ENCODE measurements at places on chromosomes 11 and 22.

- no peak for DNase-seq
Observed at GRCh38 chr22:42964994-42965699, 49.8 kb downstream of the PACSIN2 start.

- DNase-seq, result no peak
Observed at GRCh38 chr22:27424319-27424718, 377.2 kb downstream of the MN1 start.

- no peak for DNase-seq
Observed at GRCh38 chr11:126700768-126701519, 299.6 kb downstream of the KIRREL3 start.

DNA sequence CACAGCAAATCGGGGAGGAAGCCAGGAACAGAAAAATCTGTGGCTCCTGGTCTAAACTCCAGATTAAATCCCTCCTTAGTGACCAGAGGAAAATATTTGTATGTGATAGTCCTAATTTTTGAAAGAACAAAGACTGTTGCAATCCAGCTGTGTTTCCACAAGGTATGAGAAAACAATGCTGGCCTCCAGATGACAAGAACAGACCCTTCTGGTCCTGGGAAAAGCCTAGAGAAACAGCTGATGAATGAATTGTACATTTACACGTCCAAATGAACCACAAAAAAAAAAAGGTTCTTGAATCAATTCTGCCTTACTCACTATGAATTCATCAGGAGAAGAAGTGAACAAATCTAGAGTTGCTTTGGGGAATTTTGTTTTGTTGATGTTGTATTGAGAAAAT lies 63.7 kb downstream of the ETS1 start:
- DNase-seq, result no peak

DNA sequence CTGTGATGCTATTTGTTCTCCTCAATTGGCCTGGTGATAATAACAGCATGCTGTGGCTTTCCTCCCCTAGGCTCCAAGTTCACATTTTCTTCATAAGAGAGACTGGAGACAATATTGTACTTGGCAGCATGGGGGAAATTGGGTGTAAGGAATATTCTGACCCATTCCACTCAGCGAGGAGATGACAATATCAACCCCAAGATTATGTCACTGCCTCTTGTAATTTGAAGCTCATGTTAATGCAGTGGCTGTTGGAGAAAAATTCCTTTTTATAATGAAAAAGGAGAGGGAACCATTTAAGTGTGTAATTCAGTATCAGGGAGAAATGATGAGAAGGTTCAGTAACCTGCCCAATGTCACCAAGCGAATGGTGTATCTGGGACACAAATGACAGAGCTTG lies 665.8 kb downstream of the NTM start:
- no peak for DNase-seq

GRCh38 chr11:62680825-62681240 lies 2.0 kb upstream of the UBXN1 start:
- no peak for DNase-seq

- no peak for DNase-seq
Observed at GRCh38 chr11:121667836-121668235, 215.1 kb upstream of the SORL1-AS1 start.

DNA sequence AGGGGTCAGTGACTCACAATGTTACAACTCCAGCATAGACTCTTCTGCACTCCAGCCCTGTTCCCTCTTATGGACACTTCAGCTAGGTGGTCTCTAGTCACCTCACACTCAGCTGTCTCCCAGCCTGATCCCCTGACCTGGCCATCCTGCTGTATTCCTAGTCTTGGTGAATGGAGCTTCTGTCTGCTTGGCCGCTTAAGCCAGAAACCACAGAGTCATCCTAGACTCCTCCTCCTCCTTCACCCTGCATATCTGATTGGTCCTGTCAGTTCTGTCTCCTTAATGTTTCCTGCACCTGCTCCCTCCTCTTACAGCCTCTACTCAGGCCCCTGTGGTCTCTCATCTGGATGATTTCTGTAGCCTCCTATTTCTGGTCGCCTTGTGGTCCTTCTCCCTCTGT lies 144.9 kb downstream of the HIPK3 start:
- no peak for DNase-seq

- no peak for DNase-seq
Observed at GRCh38 chr11:110778343-110778742, 66.1 kb upstream of the ARHGAP20 start.

DNA sequence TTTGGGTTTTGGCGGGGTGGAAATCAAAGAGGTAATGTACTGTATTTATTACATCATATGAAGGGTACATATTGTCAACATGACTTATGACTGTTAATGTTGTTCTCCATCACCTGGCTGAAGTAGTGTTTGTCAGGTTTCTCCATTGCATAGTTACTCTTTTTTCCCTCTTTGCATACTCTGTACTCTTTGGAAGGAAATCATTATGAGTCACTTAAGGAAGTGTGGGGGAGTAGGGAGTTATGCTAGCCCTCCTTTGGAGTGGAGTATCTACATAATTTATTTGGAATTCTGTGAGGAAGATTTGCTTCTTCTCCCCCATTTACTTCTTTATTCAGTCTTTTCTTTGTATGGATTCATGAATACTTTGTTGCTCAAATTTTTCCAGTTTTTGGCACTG lies 3.6 kb upstream of the PGR start:
- no peak for DNase-seq

- DNase-seq, result peak; percentile 99
Observed at GRCh38 chr22:41621099-41621910, at the start of gene XRCC6. Gene XRCC6 (plus strand): TSS chr22:41621295. CDS start chr22:41622005, 710 bp downstream.

DNA sequence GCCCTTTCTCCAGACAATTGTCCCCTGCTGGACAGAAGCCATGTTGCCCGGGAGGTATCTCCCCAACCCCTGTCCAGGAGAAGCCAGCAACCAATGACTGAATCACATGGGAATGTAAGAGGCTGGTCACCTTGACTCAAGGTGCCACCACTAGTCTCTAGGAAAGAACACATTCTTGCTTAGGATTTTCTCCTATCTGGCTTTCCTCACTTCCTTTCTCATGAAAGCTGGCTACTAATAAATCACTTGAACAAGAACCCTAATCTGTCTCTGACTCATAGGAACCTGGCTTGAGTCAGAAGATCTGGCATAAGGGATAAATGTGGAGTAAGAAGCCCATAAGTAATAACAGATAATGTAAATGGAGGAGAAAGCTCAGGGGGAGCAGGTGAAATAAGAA lies 101.4 kb upstream of the C11orf87 start:
- no peak for DNase-seq

GRCh38 chr22:32733923-32734514 lies 67.5 kb upstream of the TIMP3 start:
- no peak for DNase-seq

DNA sequence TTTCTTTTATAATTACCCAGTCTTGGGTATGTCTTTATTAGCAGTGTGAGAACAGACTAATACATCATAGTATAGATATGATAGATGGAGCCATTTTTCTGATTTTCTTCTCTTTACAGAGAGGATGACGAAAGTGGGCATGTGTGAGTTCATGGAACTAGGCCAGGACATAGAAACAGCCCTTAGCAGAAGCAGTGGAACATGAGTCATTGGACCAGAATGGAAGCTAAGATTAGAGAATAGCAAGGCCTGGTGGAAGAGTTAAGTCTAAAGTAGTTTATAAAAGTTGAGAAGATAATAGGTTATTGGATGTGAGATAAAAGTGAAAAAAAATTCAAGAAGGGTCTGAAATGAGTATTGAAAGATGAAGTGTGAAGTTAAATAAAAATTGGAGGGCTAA lies 97.0 kb upstream of the MPPED2 start:
- no peak for DNase-seq

- DNase-seq, result no peak
Observed at GRCh38 chr11:37907436-37908218, 1309.6 kb upstream of the RAG2 start.

DNA sequence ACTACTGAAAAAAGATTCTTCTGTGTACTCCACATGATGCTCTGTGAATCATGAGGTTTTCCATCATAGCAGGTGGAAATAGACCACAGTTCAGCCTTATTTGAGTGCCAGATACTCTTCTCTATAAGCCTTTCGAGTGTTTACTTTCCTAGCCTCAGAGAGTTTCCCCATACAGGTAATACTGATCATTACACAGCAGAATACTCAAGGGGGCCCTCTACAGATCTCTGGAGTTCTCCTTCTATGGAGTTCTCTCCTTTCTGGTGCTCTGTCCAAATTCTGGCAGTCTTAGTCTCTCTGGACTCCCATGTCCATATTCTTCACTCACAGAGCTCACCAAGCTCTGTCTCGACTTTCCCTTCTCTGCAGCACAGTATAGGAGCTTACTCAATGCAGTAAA lies 175.7 kb upstream of the CARD18 start:
- DNase-seq, result no peak

DNA sequence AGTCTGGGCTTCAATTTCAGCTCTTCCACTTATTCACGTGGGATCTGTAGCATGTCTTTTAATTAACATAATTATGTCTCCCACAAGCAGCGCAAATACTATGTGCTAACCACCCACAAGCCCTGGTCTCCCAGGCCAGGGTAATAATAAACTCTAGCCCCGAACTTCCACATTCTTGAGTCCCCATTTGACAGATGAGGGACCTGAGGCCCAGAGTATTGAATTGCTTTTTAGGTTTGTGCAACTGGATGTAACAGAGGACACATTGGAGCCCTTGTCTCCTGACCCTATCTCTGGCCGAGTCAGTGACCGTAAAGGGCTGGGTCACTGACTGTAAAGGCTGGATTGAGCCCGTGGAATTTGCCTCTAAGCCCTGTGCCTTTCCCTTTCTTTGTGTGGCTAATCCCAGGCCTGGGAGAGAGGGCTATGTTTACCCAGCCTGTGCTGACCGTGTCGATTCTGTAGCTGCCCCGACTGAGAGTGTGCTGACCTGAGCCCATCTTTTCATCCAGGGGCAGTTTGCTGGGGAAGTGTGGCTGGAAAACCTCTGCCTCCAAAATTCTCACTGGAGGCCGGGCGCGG lies 3.9 kb downstream of the CRYBB2 start:
- DNase-seq, result no peak

GRCh38 chr11:2760196-2760871 lies 60.5 kb upstream of the KCNQ1OT1 start:
- no peak for DNase-seq

GRCh38 chr22:46104170-46104880 lies 46.0 kb upstream of the PPARA start:
- DNase-seq, result no peak

DNA sequence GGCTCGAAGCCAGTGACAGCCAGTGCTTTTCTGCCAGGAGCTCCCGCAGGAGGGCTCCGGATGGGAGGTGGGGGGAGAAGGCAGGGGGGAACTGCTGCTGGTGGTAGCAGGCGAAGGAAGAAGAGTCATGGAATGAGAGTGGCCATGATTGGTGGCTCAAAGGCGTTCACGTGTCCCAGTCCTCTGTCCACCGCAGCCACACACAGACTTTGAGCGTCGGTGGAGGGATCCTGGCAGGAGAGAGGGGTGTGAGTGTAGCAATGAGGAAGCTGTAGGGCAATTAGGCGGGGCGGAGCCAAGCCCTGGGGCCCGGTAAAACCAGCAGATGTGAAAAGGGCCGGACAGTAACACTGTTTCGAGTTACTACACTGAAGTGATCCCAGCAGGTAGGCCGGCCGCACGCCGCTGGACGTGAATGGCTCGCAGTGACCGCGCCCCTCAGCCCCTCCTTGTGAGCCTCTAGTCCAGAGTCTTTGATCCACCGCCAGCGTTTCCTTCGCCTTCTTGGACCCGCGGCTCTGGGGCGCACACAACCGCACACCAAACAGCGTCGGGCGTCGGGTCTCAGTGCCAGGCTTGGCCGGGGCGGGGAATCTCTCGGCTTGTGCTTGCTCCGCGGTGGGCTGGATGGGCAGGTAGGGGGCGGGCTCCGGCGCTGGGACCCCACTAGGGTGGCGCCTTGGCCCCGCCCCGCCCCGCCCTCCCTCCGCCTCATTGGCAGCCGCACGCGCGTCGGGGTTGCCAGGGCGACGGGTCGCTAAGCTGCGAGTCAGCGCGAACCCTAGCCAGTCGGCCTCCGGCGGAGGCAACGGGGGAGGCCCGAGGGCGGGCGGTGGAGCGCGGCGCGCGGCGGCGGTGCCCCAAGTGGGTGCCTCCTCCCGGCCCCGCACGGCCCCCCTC lies at the start of gene LRRC10B:
LRRC10B (plus strand) TSS at position 788 of the 900 bp plus-strand sequence. CDS start 250 bp downstream, outside the sequence.
- no peak for DNase-seq

DNA sequence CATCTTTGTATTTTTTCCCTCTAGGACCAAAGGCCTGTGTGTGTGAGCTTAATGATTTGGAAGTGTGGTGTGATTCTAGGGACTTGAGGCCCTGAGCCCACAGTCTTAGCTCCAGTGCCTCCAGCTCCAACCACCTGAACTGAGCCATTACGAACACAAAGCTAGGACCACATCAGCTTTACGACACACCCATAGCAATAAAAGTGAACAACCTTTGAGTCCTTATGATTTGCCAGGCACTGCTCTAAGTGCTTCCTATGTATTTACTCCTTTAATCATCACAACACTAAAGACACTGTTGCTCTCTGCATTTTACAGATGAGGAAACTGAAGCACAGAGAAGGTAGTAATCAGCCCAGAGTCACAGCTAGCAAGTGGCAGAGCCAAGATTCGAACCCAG lies 126.4 kb downstream of the EHF start:
- DNase-seq, result no peak

DNA sequence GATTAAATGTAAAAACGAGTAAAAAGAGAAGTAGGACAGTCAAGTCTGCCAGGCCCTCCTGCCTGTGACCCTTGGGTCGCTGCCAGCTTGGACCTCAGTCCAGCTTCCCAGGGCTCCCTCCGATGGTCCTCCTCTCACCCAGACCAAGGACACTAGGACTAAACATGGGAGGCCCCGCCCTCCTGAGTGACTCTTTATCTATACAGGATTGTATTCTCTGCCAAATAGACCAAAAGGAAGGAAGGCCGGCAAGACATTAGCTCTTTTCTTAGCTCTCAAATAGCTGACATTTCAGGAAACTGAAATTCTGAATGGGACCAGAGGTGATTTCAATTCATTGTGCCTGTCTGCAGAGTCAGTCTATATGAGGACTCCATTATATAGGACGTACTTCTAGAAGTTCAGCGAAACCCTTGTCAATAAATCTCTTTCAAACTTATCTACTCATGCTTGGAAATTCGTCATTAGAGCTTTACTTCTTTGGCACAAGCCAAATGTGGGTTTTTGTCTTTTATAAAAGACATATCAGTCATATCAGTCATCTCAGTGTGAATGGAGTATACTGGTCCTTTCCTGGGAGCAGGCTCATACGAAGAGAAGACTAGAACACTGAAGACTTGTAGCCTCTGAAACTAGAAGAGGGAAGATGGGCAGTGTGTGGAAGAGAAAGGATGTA lies 28.5 kb downstream of the ADORA2A start:
- no peak for DNase-seq

- no peak for DNase-seq
Observed at GRCh38 chr22:47381240-47381639, 618.8 kb downstream of the TBC1D22A start.

Measured in effector memory CD8-positive, alpha-beta T cell (primary cell).